ENCODE measurements at places on chromosomes 5 and 9. TPM values are rescaled to one million over a fixed set of nuclear protein-coding genes. Genes with fewer than 3 reads are reported as not detected.

SPINK6 gene
- not detected for total RNA-seq

DNA sequence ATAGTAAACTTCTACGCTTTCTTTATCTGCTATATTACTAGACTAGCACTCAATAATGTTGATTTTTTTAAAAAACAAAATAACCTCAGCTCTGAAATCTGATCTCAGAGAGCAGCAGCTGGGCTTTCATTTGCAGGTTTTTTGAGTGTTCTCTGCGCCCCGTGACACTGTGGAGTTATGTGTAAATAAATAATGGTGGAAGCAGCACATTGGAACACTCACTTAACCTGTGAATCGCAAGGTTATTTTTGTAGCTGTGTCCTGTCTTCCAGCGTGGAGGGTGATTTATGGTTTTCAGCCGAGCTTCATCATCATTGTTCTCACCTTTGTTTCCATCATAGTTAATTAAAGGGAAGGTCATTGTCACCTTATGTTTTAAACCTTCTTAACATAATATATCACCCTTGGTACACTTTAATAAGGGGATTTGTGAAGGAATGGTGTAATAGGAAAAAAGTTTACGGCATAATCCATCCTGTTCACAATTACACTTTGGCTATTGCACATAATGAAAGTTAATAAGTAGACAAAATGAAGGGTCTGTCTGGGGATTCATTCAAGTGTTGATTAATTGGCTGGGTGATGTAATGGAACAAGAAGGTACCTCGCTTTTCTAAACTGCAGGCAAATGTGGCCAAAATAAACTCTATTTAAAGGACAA is 493.3 kb upstream of the ADAMTS16 start:
- no peak for DNase-seq

TAF11L5 gene
- not detected for total RNA-seq

STKLD1 gene
- 2.0 TPM for total RNA-seq

GRCh38 chr5:159663986-159664385 is 252.3 kb upstream of the ADRA1B start:
- DNase-seq: no peak

- no peak for DNase-seq
Measured at GRCh38 chr5:153086486-153086885, 404.0 kb upstream of the GRIA1 start.

SPATA31E1 gene
- not detected for total RNA-seq
